ENCODE measurements at places on chromosomes 16 and 17. TPM values are rescaled to one million over a fixed set of nuclear protein-coding genes. Genes with fewer than 3 reads are reported as not detected.

The AOC3 gene
- 1.6 TPM for total RNA-seq

The RAB37 gene
- total RNA-seq = 40.7 TPM

The ACSM3 gene
- 8.4 TPM for total RNA-seq

The ZPBP2 gene
- total RNA-seq = not detected

The RPRML gene
- not detected for total RNA-seq

The LGALS3BP gene
- total RNA-seq = 80.7 TPM

The AIPL1 gene
- not detected for total RNA-seq

Measured in T-cell (primary cell).